ENCODE measurements at places on chromosomes 1 and 21. TPM values are rescaled to one million over a fixed set of nuclear protein-coding genes. Genes with fewer than 3 reads are reported as not detected.

GRCh38 chr21:36584980-36585940 lies 105.3 kb upstream of the CLDN14 start:
- no peak overlapping the region for H3K4me3 ChIP-seq
- H3K4me1 ChIP-seq, result no peaks in the 10 kb centered on the region
- H3K27me3 ChIP-seq, result peaks cover 3% of the 10 kb centered on the region
- no peak for DNase-seq

GRCh38 chr1:38168365-38168764 lies 121.8 kb upstream of the POU3F1 start:
- H3K4me1 ChIP-seq, result no peaks in the 10 kb centered on the region
- H3K4me3 ChIP-seq, result no peak overlapping the region
- H3K36me3 ChIP-seq, result no peaks in the 10 kb centered on the region
- no peak for DNase-seq
- no peak overlapping the region for H3K27ac ChIP-seq
- H3K27me3 ChIP-seq, result no peaks in the 10 kb centered on the region

DNA sequence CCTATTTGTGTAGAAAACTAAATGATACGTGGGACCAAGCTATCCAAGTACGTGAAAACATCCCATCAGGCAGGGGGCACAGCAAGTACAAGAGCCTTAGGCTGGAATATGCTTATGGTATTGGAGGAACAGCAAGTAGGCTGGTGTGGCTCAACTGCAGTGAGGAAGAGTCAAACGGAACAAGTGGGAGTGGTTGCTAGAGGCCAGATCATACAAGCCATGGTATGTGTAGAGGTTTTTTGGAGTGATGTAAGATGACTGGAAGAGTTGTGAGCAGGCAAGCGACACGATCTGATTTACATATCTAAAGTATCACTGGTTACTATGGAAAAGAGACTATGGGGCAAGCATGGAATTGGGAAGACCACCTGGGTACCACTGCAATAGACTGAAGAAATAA lies 27.8 kb downstream of the ELK4 start:
- DNase-seq, result no peak
- no peaks in the 10 kb centered on the region for H3K4me1 ChIP-seq
- H3K4me3 ChIP-seq, result no peak overlapping the region

DNA sequence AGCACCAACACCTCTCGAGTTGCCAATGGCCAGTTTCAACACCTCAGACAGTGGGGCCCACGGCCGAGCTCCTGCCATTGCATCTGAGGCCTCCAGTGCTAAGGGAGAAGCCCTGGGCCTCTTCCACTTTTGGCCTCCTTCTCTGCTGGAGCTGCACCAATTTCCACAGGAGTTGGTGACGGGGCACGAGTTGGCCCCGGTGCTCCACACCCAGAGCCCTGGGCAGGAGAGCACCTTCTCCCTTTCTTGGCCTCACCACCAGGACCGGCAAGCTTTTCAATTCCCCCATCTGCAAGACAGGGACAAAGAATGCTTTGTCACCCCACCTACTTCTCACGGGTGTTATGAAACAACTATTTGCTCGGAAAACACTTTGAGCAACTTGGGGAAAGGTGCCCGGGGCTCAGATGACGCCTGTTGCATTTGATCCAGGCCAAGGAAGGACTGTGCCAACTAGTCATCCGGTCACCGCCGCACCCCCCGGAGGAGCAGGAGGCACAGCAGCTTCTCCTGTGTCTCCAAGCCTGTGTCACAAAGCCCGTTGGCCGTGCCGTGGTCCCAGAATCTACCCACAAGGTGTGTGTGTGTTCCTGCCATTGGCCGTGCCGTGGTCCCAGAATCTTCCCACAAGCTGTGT lies 55.2 kb downstream of the TOMM20 start:
- H3K36me3 ChIP-seq, result no peaks in the 10 kb centered on the region
- no peak overlapping the region for H3K4me3 ChIP-seq
- no peak overlapping the region for H3K27ac ChIP-seq
- no peaks in the 10 kb centered on the region for H3K27me3 ChIP-seq

DNA sequence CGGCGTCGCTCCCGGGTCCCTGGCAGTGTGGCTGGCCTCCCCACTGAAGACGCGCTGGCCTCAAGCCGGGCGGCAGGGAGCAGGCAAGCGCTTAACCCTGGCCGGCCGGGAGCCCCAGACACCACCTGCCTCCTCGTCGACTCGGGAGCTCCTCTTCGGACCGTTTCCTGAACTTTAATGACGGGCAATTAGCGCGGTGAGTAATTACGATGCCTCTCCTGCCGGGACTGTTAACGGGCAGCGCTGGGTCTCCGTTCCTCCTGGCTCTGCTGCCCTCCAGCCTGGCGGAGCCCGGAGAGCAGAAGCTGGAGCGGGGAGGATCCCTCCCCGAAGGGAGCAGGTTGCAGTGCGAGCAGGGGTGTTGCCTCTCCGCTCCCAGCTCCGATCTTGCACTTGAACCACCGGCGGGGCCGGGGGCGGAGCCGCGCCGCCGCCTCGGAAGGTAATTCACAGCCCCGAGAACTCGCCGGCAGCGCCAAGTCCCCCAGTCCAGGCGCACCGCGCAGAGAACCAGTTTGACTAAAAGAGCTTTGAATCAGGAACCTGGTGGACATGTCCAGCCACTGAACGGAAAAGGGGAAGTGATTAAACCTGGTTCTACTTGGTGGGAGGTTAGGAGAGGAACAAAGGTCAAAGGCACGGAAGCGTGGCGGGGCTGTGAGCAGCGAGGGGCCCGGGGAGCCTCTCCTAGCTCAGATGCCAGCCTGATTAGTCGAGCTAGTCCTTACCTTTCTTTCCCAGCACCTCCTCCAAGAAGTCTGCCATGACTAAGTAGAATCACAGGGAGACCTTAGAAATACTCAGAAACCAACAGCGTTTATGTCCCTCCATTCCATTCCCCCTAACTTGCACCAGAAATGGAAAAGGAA lies 18.3 kb upstream of the PLEKHA6 start:
- no peaks in the 10 kb centered on the region for H3K27me3 ChIP-seq
- DNase-seq, result peak; percentile 28
- peaks cover 4% of the 10 kb centered on the region for H3K4me1 ChIP-seq
- H3K4me3 ChIP-seq, result peak overlapping the region; percentile 30

DNA sequence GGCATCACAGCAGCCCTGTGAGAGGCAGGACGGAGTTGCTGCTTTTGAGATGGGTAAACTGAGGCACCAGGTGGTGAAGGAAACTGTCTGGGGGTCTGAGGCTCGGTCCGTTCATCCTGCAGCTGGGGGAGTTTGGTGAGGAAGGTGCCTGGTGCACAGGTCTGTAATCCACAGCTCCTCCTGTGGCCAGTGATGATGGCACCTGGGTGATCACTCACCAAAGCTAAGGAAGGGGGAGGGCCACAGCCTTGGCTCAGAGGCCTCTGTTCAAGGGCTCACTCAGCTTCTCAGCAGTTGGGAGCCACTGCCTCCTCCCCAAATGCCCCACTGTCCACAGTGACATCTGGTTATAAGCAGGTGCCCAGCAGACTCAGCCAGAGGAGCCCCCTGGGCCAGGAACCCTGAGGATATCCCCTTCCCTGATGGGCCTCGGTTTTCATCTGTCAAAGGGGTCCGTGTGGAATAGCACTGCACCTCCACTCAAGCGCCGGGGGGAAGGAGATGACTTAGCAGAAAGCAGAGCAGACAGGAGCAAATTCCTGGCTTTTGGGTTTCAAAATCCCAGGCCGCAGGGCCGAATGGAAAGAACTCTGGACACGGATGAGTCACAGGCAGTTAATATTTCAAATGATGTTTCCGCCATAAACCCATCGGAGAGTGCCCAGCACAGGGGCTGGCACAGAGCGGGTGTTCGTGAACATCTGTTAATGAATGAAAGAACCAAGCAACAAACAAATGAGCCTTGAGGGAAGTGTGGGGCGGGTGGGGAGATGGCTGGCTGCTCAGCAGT lies 82.8 kb downstream of the DMRTB1 start:
- H3K27ac ChIP-seq, result no peak overlapping the region
- H3K4me3 ChIP-seq, result no peak overlapping the region
- DNase-seq, result no peak

DNA sequence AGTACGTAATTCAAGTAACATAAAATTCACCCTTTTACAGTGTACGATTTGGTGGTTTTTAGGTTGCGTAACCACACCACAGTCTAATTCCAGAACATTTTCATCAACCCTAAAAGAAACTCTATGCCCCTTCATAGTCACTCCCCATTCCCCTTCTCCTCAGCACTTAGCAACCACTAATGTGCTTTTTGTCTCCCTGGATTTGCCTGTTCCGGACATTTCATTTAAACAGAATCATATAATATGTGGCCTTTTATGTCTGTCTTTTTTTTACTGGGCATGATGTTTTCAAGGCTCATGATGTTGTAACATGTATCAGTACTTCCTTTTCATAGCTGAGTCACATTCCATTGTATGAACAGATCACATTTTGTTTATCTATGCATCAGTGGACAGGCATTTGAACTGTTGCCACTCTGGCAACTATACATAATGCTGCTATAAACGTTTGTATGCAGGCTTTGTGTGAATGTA lies 20.8 kb downstream of the OBSCN start:
- peaks cover 9% of the 10 kb centered on the region for H3K36me3 ChIP-seq
- H3K27ac ChIP-seq, result no peak overlapping the region
- no peak for DNase-seq
- no peaks in the 10 kb centered on the region for H3K4me1 ChIP-seq
- no peak overlapping the region for H3K4me3 ChIP-seq

Gene TFAP2E
- total RNA-seq, result 1.0 TPM

Gene KCNA2
- total RNA-seq, result 0.35 TPM

Gene RSPO1
- total RNA-seq, result not detected

Measured in CD8-positive, alpha-beta memory T cell (primary cell).